ENCODE measurements at places on chromosomes 6 and 20.

DNA sequence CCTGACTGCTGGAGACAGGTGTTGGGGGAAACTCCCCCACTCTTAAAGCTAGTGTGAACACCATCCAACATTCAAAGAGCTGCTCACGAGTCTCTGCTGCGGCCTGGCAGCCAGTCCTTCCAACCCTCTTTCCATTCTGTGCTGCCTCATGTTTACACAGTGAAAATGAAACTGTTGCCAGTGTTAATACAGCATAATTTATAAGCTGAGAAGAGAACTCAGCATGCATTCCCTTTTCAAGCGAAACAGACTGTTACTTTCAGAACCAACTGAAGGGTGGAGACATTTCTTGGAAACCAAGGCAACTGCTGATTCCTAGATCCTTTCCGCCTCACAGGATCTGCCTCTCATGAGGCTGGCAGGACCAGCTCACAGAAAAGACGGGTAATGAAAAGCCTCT, 533.8 kb upstream of the ID4 start:
- no peak for DNase-seq

GRCh38 chr6:36109092-36109491, 21.2 kb upstream of the MAPK13 start:
- no peak for DNase-seq

GRCh38 chr6:39076623-39077535, 28.3 kb downstream of the GLP1R start:
- no peak for DNase-seq

DNA sequence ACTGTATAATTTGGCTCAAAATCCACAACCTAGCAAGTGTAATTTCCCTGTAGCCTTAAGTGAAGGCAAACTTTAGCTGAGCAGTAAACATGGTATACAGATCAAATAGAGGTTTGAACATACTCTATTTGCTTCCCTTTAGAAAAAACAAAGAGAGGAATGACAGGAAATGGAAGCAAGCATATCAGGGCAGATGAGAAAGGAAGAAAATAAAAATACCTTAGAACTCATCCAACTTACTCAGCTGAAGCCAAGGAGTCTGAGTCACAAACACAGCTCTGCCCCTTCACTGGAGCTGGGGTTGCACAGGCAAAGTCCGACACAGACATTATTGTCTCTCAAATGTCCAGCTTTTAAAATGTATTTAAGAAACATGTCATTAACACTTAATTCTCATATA, 379.9 kb upstream of the IRAK1BP1 start:
- no peak for DNase-seq

- no peak for DNase-seq
Measured at GRCh38 chr20:58004146-58004545, 224.3 kb downstream of the ANKRD60 start.

- no peak for DNase-seq
Measured at GRCh38 chr20:914727-915498, 1.2 kb downstream of the ANGPT4 start.

DNA sequence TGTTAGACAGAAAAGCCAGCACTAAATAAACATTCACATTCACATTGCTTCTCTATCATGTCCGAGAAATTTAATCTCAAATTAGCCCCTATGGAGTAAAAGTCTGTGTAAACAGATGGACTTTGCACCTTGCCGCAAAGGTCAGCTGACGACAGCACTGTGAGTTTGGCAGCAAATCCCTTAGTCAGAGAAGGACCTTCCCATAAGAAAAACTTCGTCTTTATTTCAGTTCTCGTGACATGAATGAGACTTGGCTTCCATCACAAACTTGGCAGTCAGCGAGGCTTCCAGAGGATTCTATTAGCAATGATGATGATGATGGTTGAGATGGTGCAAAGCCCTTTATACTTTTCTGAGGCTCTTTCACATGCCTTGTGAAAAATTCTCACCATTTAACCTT, 133.7 kb upstream of the IFNGR1 start:
- DNase-seq = no peak

DNA sequence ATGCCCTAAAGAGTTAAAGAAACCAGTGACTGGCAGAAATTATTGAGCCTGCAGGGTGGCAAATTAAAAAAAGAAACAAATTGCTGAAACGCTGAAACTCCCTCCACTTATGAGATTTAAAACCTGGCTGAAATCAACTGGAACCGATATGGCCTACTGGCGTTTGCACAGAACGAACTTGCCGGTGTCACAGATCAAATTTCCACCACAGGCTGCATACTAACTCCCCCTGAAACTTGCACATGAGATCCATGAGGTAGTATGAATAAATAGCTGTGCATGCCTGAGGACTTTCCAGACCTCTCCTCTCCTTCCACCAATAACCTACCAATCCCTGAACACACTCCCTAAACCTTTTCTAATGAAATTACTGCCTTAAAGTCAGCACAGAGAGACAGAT, 150.4 kb downstream of the RNGTT start:
- no peak for DNase-seq

- no peak for DNase-seq
Measured at GRCh38 chr6:110287462-110288341, 70.4 kb downstream of the METTL24 start.
